T follicular helper cell (primary cell): ENCODE measurements at places on chromosomes 13 and 19.

- DNase-seq = no peak
Observed at GRCh38 chr19:418761-419671, 10.1 kb upstream of the C2CD4C start.

GRCh38 chr19:29705706-29706105 is 9.4 kb downstream of the C19orf12 start:
- no peak for DNase-seq

DNA sequence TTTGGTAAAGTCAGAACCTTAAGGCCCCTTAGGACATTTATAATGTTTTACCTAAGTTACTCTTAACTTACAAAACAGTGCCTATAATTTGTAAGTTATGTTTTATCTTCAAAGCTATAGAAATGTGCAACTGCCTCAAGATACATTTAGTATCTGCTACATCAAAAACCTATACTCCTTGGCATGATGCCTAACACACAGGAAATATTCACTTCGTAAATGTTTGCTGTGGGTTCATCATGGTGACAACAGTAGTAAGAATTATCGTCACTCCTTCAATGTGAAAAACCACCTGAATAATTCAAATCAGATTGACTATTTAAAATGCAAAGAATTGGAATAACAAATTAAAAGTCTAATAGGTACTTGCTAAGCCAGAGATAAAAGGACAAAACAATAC is 184.1 kb downstream of the DIAPH3 start:
- DNase-seq = no peak

GRCh38 chr13:97629601-97630272 is 195.8 kb downstream of the RAP2A start:
- no peak for DNase-seq

GRCh38 chr13:109756778-109757177 is 29.6 kb downstream of the IRS2 start:
- no peak for DNase-seq

DNA sequence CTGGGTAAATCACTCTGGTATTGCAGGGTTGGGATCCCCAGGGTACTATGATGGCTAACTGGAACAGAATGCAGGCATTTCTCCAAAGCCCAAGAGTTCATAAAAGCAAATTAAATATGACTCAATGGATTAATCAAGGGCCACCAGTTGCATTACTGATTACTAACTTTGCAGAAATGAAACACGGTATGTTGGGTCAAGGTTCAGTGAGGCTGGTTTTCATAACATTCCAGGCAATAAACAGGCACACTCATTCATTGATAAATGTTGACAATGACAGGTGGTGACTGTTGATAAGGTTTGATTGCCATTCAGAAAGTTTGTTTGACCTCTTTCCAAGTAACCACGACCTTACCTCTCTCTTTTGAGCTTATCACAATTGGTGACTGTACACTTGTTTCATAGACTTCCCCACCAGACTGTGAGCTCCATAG is 506 bp upstream of the AP1M1 start:
- DNase-seq = no peak

DNA sequence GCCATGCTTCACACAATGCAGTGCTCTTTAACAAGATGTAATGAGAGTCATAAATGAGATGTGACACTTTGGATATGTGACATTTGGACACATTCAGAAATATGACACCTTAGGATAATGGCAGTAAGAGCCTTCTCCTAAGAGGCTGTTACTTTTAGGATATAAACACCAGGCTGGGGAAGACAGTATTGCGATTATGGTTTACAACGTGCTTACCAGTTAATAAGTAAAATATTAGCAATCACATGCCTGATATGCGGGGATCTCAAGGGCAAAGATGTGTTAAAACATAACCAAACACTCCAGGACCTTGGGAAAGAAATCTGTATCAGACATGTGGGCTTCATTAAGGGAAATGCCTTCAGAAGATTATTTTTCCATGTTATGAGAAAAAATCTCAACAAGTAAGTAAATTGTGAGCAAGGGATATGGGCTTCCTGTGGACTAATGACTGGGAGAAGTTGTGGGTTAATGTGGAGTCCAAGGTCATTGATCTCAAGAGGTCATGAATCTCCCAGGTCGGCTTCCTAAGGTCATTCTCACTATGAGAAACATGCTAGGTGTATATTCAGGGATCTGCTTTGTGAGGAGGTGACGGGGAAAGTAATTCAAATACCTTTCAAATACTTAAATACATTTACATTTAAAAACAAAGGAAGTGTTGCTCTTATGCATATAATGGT is 105.3 kb downstream of the STARD13 start:
- DNase-seq = no peak

DNA sequence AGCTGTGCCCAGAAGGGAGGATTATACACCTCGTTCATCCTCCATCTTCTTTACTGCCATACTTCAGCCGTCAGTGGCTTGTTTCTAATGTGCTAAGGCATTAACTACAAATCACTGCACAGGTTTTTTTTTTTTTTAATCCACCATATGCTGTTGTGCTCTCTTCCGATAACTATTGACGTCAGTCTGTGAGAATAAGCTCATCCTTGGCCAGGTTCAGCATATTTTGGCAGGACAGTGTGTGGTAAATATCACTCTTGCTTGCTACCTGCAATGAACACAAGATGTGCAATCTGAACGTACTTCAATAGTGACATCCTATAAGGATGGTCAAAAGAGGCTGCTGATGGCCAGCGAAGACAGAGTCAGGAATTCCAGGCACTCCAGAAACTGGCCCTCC is 2030.7 kb upstream of the PCDH20 start:
- no peak for DNase-seq

GRCh38 chr13:110506859-110507566 is 54.5 kb downstream of the RAB20 start:
- no peak for DNase-seq

GRCh38 chr19:47122359-47123335 is 8.0 kb upstream of the SAE1 start:
- DNase-seq = no peak

DNA sequence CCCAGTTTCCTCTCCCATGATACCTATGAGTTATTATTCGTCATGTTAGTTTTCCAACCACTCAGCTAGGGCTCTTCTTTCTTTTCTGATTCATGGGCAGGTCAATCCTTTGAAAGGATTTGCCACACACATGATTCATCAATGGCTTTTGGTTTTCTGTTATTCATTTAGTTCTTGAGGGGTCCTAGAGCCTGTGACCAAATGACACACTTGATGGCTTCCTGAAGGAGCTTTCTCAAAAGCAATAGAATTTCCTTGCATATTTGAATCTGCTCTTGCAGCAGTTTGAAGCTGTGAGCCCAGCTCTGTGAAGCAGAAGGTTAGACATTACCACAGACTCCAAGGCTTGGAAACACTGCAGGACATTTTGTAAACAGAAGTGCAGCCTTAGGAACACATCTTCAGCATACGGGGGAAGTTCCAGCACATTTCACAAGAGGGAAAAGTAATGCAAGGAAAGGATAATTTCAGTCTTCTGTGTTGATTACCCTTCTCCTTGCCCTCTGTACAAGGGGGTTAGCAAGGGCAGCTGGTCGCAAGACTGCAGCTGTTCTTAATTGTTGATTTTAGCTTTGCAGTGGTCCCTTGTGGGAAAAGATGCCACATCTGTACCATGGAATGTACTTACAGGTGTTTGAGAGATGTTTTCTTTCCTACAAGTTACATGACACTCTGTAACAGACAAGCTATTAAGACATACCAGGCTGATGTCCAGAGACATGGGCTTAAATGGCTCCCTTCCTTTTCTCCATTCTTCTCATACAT is 338.6 kb downstream of the KCNRG start:
- DNase-seq = no peak

DNA sequence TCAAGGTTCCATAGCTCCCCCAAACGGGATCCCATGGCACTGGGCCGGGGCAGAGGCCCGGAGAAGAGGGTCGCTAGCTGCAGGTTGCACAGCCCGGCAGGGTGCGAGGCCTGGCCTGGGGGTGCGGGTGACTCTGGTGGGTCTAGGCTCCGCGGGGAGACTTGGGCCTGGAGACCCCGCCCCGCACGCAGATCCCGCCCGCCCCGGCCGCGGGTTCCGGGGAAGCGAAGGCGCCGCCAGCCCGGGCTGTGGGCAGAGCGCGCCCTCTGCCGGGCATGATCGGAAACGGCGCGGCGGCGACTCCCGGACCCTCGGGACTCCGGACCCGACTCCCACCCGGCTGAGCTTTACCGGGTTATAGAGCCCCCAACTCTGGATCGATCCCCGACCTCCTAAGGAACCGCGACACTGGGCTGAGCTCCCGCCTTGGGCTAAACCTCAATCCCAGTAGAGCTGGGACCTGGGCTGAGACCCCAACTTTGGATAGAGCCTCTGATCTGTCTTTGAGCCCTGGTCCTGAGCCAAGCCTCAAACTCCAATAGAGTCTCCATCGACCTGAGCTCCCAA is 3.1 kb upstream of the TNFAIP8L1 start:
- DNase-seq = peak; percentile 57

GRCh38 chr19:34254698-34255432 is 511 bp downstream of the GARRE1 start:
- DNase-seq = peak; percentile 3

GRCh38 chr13:50829896-50830295 is 13.6 kb downstream of the DLEU7 start:
- no peak for DNase-seq

- no peak for DNase-seq
Observed at GRCh38 chr13:76654263-76654662, 231.9 kb downstream of the KCTD12 start.

DNA sequence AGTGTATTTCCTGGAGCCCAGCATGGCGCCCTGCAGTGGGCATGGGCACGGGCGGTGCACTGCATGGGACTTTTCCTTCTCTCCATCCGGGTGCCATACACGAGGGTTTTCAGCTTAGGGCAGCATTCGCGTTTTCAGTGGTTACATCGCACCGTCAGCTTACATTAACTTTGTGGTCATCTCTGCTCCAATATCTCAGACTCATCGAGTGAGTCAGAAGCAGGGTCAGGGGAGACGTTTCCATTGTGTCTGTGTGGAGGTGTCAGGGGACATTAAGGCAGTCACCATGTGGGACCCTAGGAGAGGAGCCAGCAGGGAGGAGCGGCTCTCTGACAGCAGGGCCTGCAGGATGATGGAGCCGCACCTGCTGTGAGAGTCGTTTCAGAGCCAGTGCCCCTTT is 541.0 kb downstream of the FGF9 start:
- no peak for DNase-seq

DNA sequence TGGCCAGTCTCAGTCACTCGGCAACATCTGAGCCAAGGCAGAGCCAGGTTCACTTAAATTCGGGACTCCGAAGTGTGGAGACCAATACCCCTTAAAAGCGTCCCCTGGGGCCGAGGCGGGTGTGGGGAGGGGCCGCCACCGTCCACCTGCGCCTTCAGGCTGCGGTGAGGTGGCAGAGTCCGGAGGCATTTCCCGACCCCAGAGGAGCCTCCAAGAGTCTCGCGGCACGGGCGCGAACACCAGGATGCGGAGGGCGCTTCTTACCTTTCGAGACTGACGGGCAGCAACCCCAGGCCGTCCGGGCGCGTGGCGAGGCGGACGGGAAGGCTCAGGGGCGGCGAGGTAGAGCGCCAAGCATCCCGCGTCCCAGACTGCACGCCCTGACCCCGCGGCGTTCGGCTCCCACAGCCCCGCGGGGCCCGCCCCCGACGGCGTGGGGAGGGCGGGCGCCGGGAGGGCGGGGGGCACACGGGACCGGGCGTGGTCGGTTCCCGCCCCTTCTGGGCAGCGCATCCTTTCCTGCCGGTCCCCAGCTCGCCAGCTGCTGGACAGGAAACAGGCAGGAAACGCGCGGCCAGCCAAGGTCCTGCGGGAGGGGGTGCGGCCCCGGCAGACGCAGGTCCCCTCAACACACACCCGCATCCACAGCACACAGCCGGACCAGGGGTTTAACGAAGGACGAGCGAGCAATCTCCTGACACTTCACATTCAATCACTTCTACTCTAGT is at the start of gene THSD1:
THSD1 (minus strand) TSS at position 406 of the 728 bp plus-strand sequence. CDS start 3,572 bp downstream, outside the sequence.
- no peak for DNase-seq

GRCh38 chr13:87754097-87754496 is 82.9 kb downstream of the SLITRK5 start:
- no peak for DNase-seq

- DNase-seq = no peak
Observed at GRCh38 chr13:113937073-113937472, 36.8 kb downstream of the C13orf46 start.

DNA sequence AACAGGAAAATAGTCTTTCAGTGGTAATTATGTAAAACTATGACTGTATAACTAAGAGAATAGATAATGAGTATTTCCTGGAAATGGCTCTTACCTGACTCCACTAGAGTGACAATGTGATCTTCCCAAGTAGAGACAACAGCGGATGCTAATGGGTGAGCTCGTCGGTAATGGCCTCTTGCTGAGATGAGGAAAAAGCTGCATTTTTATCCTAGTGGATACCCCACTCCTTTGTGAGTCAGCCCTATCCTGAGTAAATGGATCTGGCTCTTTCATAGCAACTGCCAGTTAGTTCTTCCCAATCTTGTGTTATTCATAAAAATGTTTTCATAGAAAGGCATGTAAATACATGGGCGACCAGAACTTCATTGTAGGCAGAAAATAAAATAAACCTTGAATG is 299.5 kb downstream of the NALCN start:
- DNase-seq = no peak

DNA sequence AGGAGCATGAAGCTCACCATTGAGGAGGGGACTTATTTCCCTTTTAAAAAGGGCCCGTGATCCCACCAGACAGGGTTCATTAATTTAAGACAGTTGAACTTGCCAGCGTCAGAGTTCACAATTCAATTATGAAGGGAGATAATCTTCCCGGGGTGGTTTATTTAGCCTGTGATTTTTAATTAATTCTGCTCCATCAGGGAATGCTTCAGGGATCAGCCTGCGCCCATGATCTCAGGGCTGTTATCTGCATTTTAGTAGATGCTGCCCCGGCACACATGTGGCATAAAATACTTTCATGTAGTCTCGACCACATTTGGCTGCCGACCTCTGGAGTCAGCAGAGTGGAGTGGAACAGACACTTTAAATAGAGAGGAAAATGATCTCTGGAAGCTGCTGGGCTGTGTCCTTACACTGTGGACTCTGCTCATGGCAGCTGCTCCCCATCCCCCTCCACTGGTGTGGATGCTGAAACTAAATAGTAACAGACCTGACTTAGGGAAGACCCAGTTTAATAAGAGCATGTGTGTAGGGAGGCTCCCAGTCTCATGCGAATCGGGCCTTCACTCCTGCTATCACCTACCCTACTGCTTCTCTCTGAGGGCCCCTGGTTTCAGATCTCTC is 256.9 kb downstream of the TEX29 start:
- no peak for DNase-seq

GRCh38 chr19:6098574-6098973 is 11.7 kb downstream of the RFX2 start:
- DNase-seq = no peak

- peak; percentile 29 for DNase-seq
Observed at GRCh38 chr19:33125929-33126388, 6.0 kb upstream of the WDR88 start.

- DNase-seq = no peak
Observed at GRCh38 chr19:18915639-18916038, 3.5 kb downstream of the COPE start.
